ENCODE measurements at places on chromosomes 4 and X.

DNA sequence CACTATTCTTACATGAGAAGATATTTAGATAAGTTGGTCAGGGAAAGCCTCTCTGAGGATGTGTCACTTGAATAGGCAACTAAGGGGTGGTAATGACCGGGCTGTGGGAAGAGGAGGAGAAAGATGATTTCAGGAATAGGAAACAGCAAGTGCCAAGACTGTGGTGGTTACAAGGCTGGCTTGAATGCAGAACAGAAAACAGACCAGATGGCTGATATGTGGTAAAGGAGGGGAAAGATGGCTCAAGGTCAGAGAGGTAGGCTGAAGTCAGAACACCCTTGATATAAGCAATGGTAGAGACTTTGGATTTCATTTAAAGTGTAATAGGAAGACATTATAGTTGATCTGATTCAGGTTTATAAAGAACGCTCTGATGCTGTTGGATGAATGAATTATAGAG lies 15.0 kb downstream of the TLR7 start:
- DNase-seq: no peak

- peak; percentile 63 for DNase-seq
Observed at GRCh38 chr4:27490766-27491165, 630.1 kb downstream of the STIM2 start.

- DNase-seq: no peak
Observed at GRCh38 chr4:82705928-82706300, 92.7 kb downstream of the SCD5 start.

DNA sequence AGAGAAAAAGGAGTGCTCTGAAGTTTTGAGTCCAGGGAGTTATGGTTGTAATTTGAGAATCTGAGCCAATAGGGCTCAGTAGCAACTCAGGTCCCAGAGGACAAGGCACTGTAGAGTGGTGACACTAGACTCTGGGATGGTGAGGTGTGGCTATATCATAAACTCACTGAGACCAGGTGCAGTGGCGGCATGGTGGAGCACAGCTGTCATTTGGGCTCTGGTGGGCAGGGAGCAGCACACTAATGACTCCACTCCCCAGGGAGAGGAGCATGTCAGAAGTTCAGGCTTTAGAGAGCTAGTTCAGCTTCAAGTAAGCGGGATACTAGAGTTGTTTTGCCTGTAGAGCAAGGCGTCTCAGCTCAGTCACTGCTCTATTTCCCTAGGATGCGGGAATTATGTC lies 165.4 kb upstream of the USP38 start:
- DNase-seq: no peak

- DNase-seq: no peak
Observed at GRCh38 chr4:48361012-48361400, 19.7 kb downstream of the SLAIN2 start.

- DNase-seq: no peak
Observed at GRCh38 chrX:64698317-64698716, 277.9 kb downstream of the ZC4H2 start.

DNA sequence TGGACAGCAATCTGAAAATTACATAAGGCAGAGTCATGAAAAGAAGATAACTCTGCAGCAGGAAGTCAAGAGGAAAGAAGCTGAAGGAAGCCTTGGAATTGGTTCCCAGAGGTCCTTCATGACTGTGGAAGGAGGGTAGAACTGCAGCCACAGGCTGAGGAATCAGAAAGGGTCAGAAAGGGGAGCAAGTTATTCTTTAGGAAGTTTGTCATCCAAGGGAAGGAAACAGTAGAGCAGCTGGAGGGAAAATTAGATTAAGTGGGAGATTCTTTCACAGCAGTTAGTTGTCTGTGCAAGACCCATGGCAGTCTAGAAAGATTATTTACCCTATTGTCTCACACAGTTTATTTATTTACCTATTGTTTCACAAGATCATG lies 9.3 kb upstream of the ADH1C start:
- DNase-seq: no peak

- no peak for DNase-seq
Observed at GRCh38 chrX:101452056-101452455, 33.2 kb upstream of the ARMCX4 start.

- DNase-seq: no peak
Observed at GRCh38 chr4:52407545-52407944, 251.6 kb downstream of the USP46 start.

DNA sequence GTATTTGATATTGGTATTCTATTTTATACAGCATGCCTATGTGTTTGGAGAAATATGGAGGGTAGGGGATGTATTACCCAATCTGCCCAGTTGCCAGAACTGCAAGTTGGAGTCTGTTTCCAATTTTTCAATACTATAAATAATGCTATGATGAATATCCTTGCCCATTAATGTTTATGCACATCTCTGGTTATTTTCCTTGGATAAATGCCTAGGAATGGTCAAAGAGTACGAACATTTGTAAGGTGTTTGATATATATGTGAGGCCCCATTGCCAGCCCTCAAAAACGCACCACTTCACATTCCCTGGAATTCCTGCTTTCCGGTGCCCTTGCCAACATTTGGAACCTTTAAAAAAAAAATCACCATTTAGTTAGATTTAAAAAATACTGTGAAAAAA lies 34.3 kb downstream of the CLDN34 start:
- DNase-seq: no peak

DNA sequence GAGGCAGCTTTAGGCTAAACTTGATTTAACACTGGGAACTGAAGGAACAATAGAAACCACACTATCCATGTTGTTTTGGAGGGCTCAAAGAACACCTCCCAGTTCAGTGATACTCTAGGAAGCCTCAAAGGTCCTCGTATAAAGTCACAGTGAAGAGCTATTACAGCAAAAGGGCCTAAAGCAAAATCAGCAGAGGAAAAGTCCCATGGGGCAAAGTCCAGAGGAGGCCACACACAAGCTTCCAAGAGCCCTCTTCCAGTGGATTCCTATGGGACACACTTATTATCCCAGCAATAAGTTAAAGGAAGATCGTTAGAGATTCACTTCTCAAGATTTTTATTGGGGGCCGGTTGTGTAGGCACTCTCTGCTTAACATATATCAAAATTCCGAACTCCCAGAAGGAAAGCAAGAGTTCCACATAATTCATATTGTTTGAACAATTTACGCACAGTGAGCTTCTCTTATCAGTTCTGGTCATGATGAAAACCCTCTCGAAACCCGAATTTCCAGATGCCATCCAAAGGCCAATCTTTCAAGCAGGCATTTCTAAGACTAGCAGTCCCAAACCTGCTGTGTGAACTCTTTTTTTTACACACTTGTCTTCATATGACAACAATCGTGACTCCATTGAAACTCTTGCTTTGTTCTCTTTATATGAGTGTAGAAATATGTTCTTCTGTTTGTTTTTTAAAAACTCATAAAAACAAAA lies 53.7 kb downstream of the ANXA5 start:
- no peak for DNase-seq

DNA sequence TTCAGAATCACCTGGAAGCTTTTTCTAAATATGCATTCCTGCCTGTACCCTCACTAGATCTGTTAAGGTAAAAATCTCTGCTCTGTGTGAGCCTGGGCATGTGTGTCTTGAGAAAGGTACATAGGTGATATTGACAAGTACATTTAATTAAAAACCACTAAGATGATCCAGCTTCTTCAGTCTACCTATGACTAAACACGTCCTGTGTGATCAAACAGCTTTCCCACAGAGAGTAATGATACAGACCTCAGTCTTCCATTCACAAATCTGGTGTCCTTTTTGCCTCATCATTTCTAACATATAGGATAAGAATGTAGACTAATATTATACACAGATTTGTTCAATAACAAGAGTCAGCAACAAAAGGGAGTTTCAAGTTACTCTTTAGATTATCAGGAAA lies 42.6 kb downstream of the GALNT7 start:
- DNase-seq: no peak

DNA sequence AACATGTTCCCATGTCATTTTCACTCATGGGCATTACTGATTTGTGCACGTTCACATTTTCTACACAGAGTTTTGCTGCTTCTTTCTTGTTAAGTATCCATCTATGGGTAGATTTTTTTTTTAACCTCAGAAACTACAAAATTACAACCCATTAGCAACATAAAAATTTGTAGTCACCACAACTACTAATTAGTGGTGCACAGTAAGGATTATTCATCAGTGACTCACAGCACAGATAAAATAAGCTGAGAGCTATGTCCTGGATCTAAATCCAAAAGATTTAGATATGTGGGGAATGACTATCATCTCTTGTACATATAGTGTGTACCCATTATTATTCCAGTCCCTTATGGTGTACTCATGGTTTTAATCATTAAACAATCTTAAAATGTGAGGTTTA lies 19.7 kb upstream of the AMELX start:
- DNase-seq: no peak

DNA sequence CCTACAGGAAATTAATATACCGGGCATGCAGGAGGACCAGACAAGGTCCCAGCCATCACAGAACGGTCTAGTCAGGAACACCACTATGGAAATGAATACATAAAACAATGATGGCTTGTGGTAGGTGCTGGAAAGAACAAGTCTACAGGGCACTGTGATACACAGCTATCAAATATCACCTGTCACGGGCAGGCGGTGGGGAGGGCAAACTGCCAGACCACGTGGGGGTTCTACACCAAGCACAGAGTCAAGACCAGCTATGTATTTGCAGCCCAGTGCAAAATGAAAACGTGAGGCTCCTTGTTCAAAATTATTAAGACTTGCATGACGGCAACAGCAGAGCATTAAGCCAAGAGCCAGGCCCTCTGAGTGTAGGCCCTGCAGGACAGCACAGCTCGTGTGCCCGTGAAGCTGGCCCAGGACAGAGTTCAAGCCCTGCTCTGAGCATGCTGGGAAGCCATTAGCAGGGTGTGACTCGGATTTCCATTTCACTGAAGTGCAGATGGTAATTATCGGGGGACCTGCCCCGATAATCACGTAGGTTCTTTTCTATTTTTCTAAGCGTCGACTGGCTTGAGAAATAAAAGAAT lies 83.6 kb downstream of the JAKMIP1 start:
- no peak for DNase-seq

DNA sequence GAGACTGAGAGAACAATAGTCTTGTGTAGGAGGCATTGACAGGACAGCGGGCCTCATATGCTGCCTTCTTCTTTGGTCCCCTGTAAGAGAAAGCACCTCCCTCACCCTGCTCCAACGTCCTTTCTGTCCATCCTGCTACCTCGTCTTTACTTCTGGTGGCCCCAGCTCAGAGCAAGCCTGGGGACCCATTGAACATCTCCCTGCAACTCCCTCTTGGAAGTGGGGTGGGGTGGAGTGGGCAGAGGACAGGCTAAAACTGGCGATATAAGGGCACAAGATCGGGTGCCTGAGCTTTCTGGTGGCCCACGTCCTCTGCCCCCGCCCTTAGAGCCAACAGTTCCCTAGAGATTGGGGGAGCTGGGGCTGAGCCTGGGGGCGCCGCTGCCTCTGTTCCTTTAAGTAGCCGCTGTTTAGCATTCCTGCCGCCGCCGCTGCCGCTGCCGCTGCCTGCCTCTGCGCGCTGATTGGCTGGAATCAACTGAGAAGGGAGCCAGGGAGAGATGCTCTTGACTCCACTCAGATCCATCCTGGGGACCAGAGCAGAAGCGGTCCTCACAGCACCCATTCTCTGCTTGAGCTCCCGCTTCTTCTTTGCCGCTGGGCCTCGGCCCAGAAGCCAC lies at the start of gene DLG3:
Gene DLG3, plus strand, starts transcription at position 510 of the 620 bp plus-strand sequence. CDS start 367 bp downstream, outside the sequence.
- DNase-seq: no peak
